ENCODE measurements at places on chromosomes 3 and 15.

- DNase-seq: no peak
Observed at GRCh38 chr15:91541286-91541685, 312.2 kb upstream of the SLCO3A1 start.

- DNase-seq: no peak
Observed at GRCh38 chr3:107493134-107493533, 29.6 kb upstream of the BBX start.

DNA sequence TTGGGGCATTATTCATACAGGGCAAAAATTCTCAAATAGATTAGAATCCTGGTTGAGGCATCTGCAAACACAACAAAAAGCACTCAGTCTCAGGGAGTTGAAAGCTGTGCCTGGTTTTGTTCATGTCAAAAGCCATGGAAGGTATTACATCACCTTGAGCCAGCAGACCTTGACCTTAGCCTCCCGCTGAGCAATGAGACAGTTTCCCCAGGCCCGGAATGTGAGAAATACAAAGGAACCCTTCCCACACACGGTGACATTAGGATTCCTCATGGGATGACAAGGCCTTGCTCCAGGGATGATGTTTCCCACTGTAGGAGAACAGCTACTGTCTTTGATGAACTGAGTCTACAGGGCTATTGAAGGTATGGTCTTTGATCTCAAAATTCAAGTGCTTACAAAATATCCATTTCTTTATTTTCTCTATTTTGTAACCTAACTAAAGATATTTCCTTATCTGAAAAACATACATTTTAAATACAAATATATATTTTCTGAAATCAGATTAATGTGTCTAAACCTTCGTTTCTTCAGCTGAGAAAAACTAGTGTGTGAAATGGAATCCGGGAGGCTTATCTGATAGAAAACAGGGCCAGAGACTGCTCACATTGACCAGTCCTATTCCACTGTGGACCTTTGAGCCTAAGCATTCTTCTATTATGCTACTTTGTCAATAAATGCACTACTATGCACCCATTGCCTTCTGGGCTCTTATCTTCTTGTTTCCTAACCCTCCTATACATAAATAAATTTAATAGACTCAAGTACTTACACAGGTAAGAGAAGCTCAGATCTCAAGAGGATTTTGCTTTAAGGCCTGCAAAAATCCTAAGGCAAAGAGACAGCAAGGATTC, 298.2 kb downstream of the KBTBD8 start:
- DNase-seq: no peak

- DNase-seq: no peak
Observed at GRCh38 chr3:9099702-9100512, 136.6 kb upstream of the RAD18 start.

GRCh38 chr15:73818308-73818985, 54.9 kb upstream of the TBC1D21 start:
- DNase-seq: no peak

- DNase-seq: no peak
Observed at GRCh38 chr3:111519178-111519855, 22.7 kb upstream of the CD96 start.

GRCh38 chr15:51363383-51363782, 21.9 kb downstream of the GLDN start:
- DNase-seq: no peak

DNA sequence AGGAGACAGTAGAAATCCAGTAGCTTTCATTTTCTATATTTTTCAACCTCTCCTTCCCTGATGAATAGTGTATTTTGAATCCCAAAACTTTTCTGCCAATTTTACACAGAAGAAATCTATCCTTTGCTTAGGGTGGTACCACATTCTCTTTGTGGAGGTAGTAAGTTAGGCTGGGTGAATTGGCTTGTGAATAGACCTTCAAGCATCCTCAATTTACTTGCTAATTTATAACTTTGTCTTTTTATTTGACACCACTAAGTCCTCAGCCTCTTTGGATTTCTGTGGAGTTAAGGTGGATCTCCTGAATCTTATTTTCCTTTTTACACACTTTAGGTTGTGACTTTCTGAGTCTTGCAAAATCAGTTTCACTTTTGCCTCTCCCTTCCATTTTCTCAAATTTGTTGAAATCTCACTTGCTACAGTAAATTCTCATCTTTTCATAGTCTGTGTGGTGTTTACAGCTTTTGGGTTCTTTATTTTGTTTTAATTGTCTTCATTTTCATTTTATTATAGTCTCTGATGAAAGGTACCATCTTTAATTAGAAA, 5.7 kb upstream of the PLSCR1 start:
- DNase-seq: no peak

GRCh38 chr3:135240426-135240825, 445.4 kb downstream of the EPHB1 start:
- no peak for DNase-seq

- no peak for DNase-seq
Observed at GRCh38 chr3:94431876-94432570, 369.2 kb downstream of the NSUN3 start.

DNA sequence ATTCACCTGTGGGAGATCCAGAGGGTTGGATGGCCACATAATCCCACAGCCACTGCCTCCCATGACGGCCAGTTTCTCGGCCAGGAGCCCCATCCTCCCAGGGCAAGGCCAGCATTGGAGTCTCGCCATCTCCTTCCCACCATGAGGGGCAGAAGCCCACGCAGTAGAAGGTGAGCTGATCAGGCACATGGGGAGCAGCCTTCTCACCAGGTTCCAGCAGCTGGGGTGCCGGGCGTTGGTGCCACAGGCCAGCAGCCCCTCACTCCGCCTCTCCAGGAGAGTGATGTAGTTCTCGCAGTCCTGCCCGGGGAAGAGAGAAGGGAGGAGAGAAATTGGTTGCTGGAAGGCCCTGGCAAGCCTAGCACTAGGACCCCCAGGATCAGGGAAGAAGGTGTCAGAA, 16.1 kb downstream of the SEMA7A start:
- no peak for DNase-seq

GRCh38 chr3:147864754-147865354, 455.7 kb downstream of the ZIC1 start:
- no peak for DNase-seq

- DNase-seq: no peak
Observed at GRCh38 chr15:57510647-57511046, 81.1 kb upstream of the MYZAP start.

DNA sequence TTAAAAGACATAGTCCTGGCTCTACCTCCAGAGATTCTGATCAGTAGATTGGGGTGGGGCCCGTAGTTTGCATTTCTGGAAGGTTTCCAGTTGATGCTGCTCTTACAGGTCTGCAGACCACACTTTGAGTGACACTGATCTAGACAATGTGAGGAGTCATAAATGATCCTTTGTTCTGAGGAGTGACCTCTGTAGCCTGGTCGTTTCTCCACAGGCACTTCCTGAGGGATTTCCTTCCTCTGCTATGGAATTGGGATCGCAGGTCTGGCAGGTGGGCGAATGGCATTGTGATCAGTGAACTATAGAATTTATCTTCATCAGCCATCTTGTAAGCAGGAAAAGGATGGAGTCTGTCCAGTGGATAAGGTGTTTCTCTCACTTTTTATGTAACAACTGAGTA, 5.5 kb downstream of the GFM1 start:
- no peak for DNase-seq
